A673 (cell line): ENCODE measurements at places on chromosomes 6 and 20.

- DNase-seq: no peak
Measured at GRCh38 chr20:44988631-44989171, 22.4 kb downstream of the STK4 start.

GRCh38 chr20:62938105-62938888 lies at the start of gene GID8:
Gene GID8, plus strand, starts transcription at chr20:62938147. Its CDS starts 3,356 bp downstream, at chr20:62941503.
- peak; percentile 45 for DNase-seq

GRCh38 chr20:2302384-2303060 lies 6.7 kb downstream of the TGM3 start:
- DNase-seq: no peak

GRCh38 chr20:57450931-57451330 lies 59.7 kb downstream of the RBM38 start:
- DNase-seq: no peak

- no peak for DNase-seq
Measured at GRCh38 chr20:51525241-51526105, 17.0 kb downstream of the NFATC2 start.

DNA sequence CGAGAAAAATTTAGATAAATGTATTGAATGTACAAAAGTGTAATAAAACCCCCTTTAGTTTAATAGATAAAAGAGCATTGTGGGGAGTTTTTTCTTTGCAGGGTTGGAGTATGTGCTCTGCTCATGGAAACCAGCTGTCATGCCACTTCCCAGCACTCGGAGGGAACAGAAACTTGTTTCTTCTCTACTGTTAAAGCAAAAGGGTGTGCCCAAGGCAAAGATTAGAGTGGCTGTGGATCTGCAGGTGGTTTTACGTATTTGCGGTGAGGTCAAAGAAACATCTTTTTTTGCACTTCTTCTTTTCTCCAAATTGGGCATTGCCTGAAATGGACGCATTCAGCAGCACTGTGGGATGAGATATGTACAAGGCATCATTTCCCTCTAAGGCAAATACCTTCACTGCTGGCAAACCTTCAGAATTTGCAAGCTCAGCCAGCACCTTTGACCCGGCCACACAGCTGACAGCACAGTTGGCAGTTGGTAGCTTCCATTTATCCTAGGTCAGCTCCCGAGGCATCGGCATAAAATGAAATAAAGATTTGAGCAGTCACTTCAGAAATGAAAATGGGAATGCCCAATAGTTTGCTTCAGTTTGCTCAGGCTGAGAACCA lies 178.4 kb upstream of the EYA4 start:
- DNase-seq: no peak

- DNase-seq: no peak
Measured at GRCh38 chr6:105352037-105352617, 50.8 kb downstream of the PREP start.

GRCh38 chr6:106080763-106081095 lies 5.4 kb upstream of the PRDM1 start:
- DNase-seq: no peak

DNA sequence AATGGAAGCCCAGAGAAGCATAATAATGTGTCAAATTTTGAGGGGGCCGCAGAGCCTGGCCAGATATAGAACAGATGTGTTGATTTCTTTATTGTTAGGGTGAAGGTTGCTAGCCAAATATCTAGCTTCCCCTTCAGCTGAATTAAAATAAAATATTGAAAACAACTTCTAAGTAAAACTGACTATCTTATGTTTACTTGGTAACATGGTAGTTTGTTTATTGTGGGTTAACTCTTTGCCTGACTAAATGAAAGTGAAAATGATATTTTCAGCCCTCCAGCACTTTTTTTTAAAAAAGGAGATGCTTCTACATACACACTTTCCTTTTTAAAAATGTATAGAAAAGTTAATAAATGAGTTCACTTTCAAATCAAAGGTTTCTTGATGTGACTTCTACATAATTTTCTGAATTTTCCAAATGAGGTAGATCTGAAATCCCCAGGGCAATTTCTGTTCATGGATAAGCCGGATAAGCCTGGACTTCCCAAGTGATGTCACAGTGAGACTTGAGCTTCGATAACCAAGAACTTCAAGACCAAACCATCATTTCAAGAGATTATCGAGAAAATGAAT lies 172.1 kb upstream of the OLIG3 start:
- DNase-seq: no peak

DNA sequence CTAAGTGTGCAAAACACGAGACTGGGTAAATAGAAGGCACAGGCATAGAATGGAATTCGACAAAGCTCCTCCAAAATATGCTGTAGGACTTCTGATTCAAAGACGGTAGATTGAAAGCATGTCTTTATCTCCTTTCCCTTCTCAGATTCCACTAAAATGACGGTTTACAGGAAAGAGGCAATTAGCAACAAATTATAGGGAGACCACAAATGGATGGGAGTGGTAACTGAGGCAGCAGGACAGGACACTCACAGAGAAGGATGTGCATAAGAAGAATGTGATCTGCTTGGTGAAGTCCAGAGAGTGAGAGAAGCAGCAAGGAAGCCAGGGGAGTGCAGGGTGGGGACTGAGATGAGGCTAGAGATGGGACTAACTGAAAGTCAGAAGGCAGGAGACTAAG lies 113.4 kb upstream of the MRPS10 start:
- peak; percentile 63 for DNase-seq

GRCh38 chr20:22717466-22717865 lies 133.1 kb upstream of the FOXA2 start:
- DNase-seq: no peak

- DNase-seq: no peak
Measured at GRCh38 chr6:157864185-157864761, 41.2 kb downstream of the SNX9 start.

DNA sequence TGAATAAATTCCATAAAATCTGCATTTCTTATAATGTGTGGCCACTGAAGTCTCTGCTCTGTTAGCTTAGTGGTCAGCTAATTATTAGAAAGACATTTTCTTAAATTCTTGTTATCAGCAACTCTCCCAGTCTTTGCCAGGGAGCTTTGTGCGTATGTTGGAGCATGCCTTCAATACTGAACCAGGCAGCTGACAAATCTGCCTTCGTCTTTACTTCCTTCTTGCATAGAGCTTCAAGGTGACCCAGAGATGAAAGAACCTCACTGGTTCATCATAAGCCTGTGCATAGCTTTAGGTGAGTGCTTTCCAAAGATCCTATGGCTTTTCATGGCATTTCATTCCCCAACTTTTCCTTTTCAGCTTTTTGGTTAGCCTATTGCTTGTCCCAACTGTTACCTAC lies 43.0 kb upstream of the NELFCD start:
- no peak for DNase-seq

DNA sequence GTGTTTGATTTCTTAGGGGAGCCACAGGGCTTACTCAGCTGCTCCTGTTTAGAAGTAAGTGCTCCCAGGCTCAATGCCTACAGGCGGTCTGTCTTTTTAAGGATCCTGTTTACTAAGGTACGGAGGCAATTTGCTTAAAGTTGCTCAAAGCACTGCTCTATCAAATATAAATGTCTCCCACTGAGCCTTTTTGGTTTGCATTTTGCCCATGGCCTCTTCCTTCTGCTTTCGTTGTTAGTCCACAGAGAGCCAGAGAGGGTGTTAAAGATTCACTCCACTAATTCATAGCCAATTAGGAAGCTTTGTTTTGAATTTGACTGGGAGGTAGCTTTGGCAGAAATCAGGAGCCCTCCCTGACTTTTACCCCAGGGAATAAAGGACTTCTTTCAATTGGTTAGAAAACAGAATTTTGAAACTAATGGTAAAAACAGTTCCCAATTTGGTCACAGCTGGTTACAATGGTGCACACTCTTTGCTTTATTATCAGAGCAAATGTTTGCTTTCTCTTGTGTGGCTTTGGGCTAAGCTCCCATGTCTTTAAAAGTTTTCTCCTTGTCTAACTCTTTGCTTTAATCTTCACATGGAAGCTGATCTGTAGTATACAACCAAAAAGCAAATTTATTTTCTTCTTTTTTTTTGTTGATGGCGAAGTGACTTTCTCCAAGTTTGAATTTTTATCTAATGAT lies 126.2 kb downstream of the IMPG1 start:
- no peak for DNase-seq

GRCh38 chr6:170049641-170050561 lies 241.0 kb downstream of the DLL1 start:
- no peak for DNase-seq

- no peak for DNase-seq
Measured at GRCh38 chr20:15895126-15895525, 678.1 kb downstream of the KIF16B start.

DNA sequence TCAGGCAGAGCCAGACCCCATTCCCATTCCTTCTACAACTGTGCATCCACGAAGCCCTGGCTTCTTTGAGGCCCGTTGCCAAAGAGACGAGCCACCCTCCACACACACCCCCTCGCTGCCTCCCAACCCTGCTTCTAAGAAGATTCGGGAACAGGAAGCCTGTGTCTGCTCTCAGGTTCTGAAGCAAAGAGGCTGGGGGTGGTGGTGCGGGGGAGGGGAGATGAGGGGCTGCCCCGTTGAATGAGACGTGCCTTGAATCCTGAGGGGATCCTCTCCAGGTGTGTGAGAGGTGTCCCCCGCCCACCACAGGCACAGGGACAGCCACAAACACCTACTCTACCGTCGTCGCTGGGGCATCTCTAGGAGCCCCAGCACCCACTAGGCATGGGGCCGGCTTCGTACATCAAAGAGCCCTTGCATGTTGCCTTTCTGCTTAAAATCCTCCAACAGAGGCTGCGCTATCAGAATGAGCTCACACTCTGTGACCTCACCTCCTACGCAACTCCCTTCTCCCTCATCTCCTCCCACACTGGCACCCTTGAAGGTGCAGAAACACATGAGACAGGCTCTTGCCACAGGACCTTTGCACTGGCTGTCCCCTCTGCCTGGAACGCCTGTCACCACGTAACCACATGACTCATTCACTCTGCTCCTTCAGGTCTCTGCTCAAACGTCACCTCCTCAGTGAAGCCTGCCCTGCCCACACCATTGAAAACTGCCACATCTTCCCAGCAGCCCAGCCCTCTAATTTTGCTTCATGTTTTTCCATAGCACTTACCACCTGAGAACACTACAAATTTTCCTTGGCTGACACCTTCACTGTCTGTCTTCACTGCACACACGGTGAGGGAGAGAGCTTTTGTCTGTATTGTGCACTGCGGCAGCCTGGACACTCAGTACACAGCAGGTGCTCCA lies 58.5 kb downstream of the PREX1 start:
- no peak for DNase-seq

- no peak for DNase-seq
Measured at GRCh38 chr20:40010483-40010882, 678.6 kb downstream of the MAFB start.

GRCh38 chr20:4041748-4042411 lies 26.5 kb upstream of the RNF24 start:
- DNase-seq: no peak

DNA sequence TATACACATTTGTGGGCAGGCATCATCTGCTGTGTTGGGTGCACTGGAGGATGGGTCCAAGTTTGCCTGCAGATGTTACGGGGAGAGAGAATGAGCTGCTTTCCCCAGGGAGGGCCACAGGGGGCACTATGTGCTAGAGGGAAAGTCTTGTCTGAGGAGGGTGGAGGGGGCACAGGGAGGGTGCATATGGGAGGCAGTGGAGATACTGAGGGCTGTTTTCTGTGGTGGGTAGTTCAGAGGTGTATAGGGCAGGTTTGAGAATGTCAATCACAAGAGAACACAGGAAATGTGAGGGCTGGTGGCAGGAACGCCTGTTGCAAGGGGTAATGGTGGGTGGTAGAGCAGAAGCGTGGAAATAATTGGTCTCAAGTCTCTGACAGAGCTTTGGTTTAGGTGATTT lies 7.7 kb upstream of the PTPRA start:
- DNase-seq: no peak

DNA sequence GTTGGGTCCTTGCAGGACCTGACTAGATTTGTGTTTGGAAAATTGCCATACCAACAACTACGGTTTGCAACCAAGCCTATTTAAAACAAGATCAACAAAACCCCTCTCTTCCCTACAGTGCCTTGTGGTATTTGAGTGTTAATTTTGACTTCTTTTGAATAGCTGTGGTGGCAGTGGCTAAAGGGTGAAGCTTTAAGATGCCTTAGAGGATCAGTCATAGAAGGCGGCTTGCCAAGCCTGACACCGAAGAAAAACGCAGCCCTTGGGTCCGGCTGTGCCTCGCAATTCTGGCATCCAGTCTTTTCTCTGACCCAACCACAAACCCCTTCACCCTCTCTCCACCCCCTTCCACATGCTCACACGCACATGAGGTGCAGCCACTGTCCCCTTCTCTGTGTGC lies 32.6 kb downstream of the BMP6 start:
- DNase-seq: no peak

- DNase-seq: no peak
Measured at GRCh38 chr6:48766349-48766748, 655.4 kb upstream of the PTCHD4 start.

DNA sequence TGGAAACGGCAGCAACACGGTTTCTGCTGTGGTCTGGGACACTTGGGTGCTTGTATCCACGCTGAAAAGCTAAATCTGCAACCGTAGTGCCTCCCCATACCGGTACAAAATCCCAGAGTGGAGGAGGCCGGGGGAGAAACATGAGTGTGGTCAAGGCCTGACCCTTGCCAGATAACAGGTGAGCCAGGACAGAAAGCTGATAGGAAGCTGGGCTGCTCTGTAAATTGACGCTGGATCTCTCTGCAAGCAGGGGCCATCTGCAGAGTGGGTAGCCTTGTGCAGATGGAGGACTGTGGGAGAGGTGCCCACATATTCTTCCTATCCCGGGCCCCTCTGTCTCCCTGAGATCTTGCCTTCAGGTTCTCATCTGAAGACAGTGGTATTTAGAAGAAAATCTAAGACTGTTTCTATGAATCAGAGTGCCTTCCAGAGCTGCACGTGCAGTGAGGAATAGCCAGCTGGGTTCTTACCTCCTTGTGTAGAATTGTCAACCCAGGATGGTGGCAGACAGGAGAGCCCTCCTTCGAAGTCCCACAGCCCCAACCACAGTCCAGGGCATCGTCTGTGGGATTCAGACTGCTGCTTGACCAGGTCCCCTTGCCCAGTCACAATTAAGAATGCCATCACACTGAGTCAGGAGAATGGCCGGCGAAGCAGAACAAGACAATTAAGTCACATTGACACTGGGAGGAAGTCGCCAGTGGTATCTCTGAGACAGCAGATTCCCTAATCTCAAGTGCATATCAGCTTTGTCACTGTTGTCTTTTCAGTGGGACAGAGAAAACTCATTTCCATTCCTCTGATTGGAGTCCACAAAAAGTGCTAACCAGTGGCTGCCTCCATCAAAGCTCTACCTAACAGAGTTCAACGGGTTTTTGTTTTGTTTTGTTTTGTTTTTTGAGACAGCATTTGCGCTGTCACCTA lies 100.0 kb upstream of the RIPOR2 start:
- no peak for DNase-seq
